Amygdala (tissue), 56 donors: ENCODE measurements at places on chromosomes 6 and 20.

- DNase-seq: no peak
These were observed 1120.1 kb upstream of the CITED2 start for GRCh38 chr6:140494321-140495108.

- no peak for DNase-seq
These were observed 186.9 kb downstream of the HIVEP2 start for GRCh38 chr6:142757852-142758628.

DNA sequence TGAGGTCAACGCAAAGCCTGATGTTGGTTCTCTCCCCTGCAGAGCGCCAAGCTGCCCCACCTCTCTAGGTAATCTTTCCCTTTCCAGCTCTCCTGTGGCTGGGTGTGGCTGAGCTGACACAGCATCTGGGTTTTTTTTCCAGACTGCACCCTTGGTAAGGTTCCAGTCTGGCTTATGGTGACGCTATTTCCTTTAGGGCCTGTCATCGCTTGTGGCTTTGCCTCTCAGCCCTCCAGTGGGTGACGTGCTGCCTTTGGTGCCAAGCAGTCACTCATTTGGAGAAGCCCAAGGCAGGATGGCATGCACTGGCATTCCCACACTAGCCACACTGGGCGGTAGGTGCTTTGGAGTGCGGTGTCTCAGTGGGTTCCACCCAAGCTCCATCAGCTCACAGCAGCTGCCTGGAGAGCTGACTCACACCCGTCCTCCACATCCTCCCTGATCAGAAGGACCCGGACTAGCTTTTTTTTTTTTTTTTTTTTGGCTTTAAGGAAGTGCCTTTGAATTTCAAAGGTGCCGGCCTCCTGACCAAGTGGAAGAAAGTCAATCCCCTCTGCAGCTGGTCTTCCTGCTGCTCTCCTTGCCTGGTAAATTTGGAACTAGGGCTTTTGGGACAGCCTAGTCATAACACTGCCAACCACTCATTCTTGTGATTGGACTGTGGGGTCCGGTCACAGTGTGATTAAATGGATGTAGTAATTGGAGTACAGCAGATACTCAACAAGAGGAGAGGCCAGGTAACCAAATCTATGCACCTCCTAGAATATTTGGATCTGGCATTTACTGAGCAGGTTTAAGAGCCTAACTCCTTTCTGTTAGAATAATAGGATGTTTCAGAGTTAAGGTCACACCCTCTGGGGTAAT, 153.6 kb downstream of the CD83 start:
- DNase-seq: no peak

- no peak for DNase-seq
These were observed 110.6 kb upstream of the TRAF3IP2 start for GRCh38 chr6:111716325-111716724.

- no peak for DNase-seq
These were observed 203.6 kb upstream of the TBX18 start for GRCh38 chr6:84967965-84968364.
